ENCODE measurements at places on chromosomes 5 and 9.

DNA sequence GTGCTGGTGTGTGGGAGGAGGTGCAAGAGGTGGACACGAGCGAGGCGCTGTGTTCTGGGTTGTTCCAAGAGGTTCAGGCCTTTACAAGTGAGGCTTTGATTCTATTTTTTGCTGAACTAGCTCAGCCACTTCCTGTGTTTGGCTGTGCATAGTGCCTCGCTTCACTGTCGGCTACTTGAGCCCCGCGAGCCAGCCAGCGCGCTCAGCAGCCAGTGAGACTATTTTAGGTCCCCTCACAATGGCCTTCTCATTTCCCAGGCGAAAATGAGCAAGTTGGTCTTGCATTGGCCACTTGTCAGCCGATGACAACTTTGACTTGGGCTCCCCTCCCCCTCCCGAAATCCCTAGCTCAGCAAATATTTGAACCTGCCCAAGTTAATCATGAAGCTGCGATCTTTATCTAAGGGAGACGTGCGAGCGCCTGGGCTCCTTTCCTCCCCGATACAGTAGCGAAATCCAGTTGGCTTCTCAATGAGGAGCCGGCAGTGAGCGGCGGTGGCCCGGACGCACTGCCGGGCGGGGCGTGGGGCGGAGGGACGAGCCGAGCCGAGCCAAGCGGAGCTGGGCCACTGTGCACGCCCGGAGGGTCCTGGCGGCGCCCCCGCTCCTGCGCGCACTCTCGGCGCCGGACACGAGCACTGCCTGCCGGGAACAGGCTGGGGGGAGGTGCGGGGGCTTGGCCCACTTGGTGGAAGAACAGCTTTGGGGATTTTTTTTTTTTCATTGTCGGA lies 72.6 kb downstream of the PIK3R1 start:
- DNase-seq, result peak; percentile 29

- DNase-seq, result no peak
These were observed 472.6 kb downstream of the ENC1 start for GRCh38 chr5:74167930-74168315.

GRCh38 chr9:73527521-73527920 lies 375.9 kb downstream of the ANXA1 start:
- DNase-seq, result no peak

GRCh38 chr5:64108674-64109073 lies 57.0 kb upstream of the RNF180 start:
- DNase-seq, result no peak

GRCh38 chr9:70131296-70131695 lies 87.6 kb downstream of the MAMDC2 start:
- DNase-seq, result no peak

GRCh38 chr5:68818057-68818695 lies 275.6 kb upstream of the SLC30A5 start:
- no peak for DNase-seq

GRCh38 chr5:67516948-67517565 lies 320.5 kb upstream of the CD180 start:
- no peak for DNase-seq

GRCh38 chr5:61731946-61732314 lies 399.9 kb downstream of the ZSWIM6 start:
- DNase-seq, result no peak

DNA sequence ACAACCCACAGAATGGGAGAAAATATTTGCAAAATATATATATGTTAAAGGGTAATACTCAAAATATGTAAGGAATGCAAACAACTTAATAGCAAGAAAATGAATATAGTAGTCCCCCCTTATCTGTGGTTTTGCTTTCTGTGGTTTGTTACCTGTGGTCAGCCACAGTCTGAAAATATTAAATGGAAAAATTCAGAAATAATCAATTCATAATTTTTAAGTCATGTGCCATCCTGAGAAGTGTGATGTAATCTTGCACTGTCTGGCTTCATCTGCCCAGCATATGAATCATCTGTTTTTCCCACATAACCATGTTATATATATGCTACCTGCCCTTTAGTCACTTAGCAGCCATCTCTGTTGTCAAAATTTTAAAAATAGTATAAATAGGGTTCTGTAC lies 11.7 kb downstream of the CER1 start:
- DNase-seq, result no peak

Measured in stimulated activated CD4-positive, alpha-beta T cell treated with anti-CD3 and anti-CD28 coated beads, Interleukin-2, amount 100 ng/mL, for 48 hours (primary cell).